T-cell (primary cell): ENCODE measurements at places on chromosomes 1 and 21. TPM values are rescaled to one million over a fixed set of nuclear protein-coding genes. Genes with fewer than 3 reads are reported as not detected.

GRCh38 chr1:66231217-66231616 lies 302.7 kb upstream of the SGIP1 start:
- DNase-seq = no peak

DNA sequence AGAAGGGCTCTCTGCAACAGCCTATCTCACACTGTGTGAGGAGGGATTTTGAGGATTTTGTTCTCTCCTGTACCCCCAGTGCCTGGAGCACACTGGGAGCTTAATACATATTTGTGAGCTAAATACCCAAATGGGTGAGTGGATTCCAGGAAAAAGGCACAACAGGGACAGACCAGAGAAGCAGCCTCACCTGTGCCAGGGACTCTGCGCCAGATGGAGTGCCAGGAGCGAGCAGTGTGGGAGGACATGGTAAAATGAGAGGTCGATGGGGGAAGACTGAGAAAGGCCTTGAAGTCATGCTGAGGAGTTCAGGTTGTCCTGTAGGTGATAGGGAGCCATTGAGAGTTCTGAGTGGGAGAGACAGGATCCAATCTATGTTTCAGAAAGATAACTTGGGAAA lies 11.0 kb upstream of the KCNA2 start:
- DNase-seq = no peak

GRCh38 chr21:27173053-27173452 lies 206.2 kb upstream of the ADAMTS5 start:
- no peak for DNase-seq

Gene ZFP69B
- 7.5 TPM for total RNA-seq

GRCh38 chr21:36792505-36792967 lies 93.6 kb downstream of the SIM2 start:
- no peak for DNase-seq

DNA sequence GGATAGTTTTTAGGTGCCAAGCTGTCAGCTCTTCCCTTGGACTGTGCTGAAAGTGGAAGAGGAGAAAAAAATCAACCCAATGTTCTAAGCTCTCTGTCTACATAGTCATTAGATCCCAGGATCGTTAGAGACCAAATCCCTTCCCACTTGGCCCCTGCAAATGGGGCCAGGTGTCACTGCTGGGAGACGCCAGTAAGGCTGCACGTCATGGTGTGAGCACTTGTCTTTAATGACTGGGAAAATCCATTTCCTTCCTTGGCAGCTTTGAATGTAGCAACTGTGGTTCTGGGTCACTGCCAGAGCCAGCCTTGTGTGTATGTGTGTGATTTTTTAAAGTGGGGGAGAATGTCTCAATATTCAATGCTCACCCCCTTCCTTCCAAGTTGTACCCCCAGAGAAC lies 59.9 kb downstream of the MAN1C1 start:
- no peak for DNase-seq

GRCh38 chr1:105785021-105785420 lies 1271.5 kb upstream of the PRMT6 start:
- no peak for DNase-seq

DNA sequence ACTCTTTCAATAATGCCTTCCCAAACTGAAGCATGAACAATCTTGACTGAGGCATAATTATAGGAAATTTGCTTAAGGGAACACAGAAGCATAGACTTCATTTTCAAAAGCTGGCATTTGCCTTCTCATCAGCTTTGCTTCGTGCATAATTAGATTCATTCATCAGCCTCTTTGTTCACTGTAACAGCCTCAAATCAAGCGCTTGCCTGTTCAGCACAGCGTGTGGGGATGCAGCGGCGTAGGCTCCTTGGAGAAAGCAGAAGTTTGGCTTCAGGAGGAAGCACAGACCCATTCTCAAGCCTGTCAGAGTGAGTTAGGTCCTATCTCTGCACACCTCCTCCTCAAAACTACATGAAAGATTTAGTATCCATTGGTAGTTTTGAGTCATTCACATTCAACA lies 246.4 kb upstream of the MAP1LC3C start:
- DNase-seq = no peak

Gene NOS1AP
- total RNA-seq = 0.07 TPM

Gene TNFRSF14
- total RNA-seq = 211 TPM

DNA sequence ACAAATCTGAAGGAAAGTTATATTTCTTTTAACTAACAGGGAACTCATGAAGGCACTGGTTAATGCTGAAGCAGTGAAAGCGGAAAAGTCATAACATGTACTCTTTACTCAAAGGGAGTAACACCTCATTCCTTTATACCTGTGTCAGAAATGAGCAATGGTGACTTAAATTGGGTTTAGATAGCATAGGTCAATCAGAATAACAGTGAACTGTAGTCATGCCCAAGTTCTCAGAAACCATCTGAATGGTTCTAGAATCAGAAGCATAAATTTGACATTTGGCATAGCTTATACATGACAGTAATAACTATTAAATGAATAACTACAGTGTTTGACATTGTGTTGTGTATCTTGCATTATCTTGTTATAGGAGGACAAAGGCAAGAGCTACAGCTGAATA lies 382.0 kb downstream of the NUF2 start:
- no peak for DNase-seq

- peak; percentile 62 for DNase-seq
Measured at GRCh38 chr1:116724765-116725375, 29.4 kb upstream of the CD2 start.

DNA sequence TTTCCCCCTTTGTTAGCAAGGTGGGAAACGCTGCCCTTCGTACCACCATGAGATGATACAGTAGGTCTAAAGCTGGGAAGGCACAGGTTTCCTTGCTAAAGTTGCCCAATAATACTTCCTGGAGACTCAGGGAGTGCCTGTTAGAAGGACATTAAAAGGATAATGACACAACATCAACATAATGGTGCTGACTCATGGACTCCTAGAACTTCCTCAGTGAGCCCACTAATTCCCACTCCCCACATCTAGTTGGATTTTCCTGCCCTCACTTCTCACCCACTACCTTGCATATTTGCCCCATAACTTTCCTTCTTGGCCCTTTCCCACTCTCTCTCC lies 17.5 kb downstream of the CFAP45 start:
- no peak for DNase-seq

GRCh38 chr1:10498231-10498630 lies 23.5 kb downstream of the PEX14 start:
- no peak for DNase-seq

DNA sequence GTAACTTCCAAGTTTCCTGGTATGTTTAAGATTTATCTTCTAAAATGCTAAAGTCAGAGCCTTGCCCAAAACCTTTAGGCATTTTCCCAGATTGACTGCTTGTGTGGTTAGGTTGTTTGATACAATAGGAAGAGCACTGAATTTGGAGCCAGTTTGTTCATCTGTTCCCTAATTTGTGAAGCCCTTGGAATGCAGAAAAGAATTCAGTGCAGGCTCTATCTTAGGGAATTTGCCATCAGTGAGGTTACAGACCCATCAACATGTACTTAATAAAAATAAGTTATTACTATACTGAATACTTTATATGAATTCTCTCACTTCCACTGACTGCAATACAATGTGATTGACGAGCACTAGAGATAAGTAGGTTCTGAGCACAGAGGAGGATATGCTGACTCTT lies 120.2 kb downstream of the PIK3R3 start:
- DNase-seq = no peak

DNA sequence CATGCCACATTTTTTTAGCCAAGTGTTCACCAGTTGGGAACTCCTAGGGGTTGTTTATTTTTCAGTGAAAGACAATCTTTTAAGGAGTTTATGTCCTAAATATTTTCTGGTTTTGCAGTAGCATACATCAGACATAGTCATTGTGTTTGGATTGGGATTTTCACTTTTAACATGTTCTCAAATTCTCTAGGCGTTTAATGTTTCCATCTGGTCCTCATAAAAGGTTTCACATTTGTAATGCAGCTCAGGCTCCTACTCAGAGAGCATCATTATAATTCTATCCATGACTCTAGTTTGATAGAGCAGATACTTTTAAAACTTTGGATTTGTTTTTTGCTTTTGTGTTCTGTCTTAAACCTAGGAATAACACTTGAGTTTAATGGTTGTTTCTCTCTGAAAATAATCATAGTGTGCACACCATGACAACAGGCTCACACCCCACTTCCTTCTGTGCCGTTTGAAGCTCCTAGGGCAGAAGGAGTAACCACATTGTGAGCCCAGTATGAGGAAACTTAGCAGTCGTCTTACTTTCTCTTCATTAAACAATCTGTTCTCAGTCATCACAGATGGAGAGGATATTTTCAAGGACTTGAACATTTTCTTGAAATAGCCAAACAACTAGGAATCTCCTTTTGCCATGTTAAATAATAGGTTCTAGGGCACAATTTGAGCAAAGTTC lies 219.6 kb downstream of the PDE4B start:
- no peak for DNase-seq

DNA sequence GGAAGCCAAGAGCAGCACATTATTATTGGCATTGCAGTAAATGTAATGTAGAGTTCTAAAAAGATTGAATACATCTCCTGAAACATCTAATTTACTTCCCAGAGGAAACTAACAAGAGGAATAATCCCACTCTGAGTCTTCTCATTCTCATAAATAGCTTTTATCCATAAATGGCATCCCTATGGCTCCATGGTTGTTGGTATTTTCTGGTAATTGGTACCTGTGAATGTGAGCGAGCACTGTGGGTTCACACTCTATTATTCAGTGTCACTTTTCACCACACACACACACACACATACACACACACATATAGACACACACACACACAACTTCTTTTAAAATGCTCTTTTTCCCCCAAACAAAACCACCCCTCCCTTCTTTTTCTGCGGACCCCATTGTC lies 4.7 kb upstream of the WLS start:
- DNase-seq = no peak

DNA sequence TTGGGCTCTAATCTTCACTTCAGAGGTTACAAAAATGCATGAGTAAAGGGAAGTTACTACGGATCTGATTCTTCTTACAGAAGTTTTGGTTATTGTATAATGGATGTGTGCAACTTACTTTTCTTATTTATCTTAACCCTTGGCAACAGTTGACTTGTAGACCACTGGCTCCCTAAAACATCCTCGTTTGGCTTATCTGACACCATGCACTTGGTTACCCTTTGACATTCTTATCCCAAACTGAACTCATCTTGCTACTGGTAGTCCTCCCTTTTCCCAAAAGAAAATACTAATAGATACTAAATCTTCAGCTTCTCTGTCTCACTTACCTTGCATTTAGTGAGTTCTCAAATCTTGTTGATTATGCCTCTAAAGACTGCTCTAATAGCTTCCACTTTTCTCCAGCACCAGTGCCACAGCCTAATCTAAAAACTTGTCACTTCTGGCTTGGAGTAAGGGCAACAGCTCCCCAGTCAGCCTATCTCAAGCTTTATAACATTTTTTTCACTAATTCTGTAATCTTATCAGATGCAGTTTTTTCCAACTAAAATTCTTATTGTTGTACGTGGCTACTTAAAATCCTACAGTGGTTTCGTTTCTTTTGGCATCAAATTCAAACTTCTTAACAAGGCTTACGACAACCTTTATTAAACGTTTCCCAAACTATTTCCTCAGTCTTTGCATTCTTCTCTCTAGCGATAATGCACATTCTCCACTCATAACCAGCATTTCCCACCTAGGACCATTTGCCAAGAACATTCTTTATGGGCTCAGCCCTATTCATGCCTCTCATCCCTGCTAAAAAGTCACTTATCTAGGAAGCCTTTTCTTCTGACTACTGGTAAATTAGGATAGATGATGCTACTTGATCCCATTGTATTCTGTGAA lies 204.2 kb downstream of the KCNT2 start:
- no peak for DNase-seq

GRCh38 chr1:25756215-25756614 lies 43.8 kb upstream of the SELENON start:
- DNase-seq = no peak

GRCh38 chr21:34592120-34592955 lies 22.6 kb downstream of the RCAN1 start:
- no peak for DNase-seq

GRCh38 chr1:213008564-213008963 lies 7.1 kb downstream of the ANGEL2 start:
- DNase-seq = no peak

GRCh38 chr1:7290971-7291970 lies 479.8 kb upstream of the VAMP3 start:
- no peak for DNase-seq

GRCh38 chr1:1754051-1754815 lies 24.0 kb downstream of the NADK start:
- DNase-seq = no peak

- no peak for DNase-seq
Measured at GRCh38 chr1:3002349-3003038, 18.8 kb upstream of the ACTRT2 start.

Gene FCGR1A
- total RNA-seq = not detected

Gene CD55
- total RNA-seq = 218 TPM

- DNase-seq = no peak
Measured at GRCh38 chr1:75129983-75130789, 4.0 kb upstream of the LHX8 start.

- DNase-seq = peak; percentile 31
Measured at GRCh38 chr1:160437432-160438316, 37.3 kb downstream of the VANGL2 start.

DNA sequence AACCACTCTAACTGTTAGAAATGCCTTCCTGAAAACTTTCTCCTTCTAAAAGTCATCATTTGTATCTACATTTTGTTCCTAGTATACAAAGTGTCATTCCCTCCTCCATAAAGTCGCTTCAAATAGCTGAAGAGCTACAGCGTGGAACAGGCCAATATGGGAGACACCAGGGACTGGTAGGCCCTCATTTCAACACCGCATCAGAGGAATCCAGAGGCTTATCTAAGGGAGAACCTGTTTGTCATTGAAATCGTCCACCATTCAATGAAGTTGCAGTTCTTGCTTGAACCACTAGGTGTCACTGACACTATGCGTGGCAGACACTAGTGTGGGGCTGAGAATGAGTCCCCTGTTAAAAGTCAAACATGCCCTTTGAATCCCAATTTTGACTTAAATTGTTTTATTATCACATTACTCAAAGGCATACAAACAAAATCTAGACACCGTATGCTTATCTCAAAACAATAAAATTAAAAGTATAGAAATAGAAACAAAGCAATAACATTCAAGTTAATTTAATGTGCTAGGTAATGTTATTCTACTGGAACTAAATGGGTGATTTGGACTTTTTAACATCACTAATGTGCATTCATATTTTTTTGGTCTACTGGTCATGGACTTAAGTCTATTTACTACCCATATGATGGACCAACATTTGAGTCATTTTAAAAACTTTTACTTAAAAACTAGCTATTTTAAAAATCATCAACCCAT lies 182.3 kb downstream of the FCRL5 start:
- peak; percentile 27 for DNase-seq

- no peak for DNase-seq
Measured at GRCh38 chr21:33908760-33909159, 6.8 kb downstream of the ATP5PO start.

DNA sequence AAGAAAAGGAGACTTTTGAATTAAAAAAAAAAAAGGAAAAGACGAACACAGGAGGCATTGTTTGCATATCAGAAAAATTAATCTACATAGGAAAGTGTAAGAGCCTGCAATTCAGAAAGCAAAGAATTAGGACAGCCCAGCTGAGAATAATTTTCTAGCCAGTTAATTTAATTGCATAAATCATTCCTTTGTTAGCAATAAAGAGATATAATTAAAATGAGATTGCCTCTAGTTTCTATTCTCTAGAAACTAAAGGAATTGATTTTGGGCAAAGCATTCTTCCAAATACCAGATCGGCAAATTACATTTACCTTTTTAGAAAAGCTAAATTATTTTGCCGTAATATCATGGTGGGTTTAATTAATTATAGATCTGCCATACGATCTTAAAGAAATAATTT lies 46.0 kb downstream of the NUF2 start:
- DNase-seq = no peak

Gene EFNA4
- 3.3 TPM for total RNA-seq

Gene TARBP1
- 38.8 TPM for total RNA-seq

Gene RIPK4
- 0.63 TPM for total RNA-seq
